ENCODE measurements at places on chromosomes 11 and 22.
A peak's percentile ranks its signal among the peaks of the same experiment; 100 is the strongest.

DNA sequence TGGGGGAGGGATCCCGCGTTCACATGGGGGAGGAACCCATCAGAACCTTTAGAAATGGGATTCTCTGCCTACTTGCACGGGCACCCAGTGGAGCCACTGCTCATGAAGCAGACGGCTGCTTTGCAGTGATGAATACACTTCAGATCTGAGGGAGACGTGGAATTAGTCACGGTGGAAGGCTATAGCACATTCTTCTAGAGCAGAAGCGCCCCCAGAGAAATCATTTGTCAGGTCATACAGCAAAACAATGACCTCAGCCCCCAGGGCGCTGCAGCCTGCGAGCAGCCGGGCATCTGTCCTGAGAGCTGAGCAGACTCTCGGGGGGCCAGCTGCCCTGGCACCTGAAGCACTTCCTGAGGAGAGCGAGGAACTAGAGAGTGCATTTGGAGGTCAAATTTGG, 12.7 kb downstream of the TP53AIP1 start:
- no peak for DNase-seq

DNA sequence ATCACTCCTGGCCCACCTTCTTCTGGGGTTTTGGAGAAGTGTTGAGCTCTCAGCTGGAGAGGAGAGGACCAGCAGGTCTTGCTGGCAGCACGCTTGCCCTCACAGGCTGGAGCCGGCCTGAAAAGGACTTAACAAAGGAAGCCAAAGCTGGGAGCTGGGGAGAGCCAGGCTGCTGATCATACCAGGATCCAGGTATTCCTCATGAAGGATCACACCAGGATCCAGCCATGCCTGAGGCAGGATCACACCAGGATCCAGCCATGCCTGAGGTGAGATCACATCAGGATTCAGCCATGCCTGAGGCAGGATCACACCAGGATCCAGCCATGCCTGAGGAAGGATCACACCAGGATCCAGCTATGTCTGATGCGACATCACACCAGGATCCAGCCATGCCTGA, 17.0 kb downstream of the MRGPRD start:
- DNase-seq = no peak

DNA sequence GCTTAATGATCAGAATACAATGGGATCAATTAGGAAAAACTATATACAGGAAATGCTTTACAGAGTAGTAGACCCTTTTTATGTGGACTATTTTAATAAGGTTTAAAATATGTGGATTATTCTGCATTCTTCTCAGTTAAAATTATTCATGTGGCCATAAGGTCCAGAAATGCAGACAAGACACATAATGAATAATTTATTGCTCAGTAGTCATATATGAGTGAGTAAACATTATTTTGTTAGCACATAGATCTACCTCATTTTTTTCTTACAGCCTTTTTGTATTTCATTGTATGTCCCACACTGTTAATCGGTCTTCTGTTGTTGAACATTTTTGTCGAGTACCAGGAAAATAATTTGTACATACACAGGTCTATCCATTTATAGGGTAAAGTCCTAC, 20.8 kb downstream of the MED17 start:
- no peak for DNase-seq

GRCh38 chr11:35937700-35938099, 6.2 kb upstream of the LDLRAD3 start:
- DNase-seq = no peak

DNA sequence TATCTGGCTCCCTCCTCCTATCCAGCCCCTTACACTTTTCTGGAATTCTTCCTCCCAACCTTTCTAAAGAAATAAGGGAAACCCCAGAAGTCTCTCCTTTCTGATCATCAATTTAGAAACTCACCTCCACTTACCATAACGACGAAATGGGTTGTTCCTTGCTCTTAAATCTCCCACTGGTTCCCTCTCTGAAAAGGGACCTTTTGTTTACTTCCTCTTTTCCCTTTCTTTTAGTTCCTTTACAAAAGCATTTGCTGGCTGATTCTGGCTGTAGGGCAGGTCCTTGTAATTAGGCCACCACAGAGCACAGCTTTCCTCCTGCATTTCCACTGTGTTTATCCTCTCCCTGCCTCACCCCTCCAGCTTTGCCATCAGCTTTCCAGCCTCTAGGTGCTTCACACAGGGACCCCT, 12.0 kb downstream of the JAML start:
- DNase-seq = no peak

- DNase-seq = peak; percentile 81
Measured at GRCh38 chr22:39954584-39955055, 5.6 kb upstream of the TMA7B start.

DNA sequence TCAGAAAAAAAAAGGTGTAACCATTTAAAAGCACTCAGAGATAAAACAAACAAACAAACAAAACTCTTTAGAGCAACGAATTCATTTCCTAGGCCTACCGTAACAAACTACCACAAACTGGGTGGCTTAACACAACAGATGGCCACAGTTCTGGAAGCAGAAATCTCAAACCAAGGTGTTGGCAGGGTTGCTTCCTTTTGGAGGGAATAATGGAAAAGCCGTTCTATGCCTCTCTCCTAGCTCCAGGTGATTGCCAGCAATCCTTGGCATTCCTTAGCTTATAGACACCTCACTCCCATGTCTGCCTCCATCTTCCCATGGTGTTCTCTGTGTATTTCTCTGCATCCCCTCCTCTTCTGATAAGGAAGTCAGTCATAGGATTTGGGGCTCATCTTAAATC, 200.4 kb downstream of the RAB38 start:
- DNase-seq = no peak

DNA sequence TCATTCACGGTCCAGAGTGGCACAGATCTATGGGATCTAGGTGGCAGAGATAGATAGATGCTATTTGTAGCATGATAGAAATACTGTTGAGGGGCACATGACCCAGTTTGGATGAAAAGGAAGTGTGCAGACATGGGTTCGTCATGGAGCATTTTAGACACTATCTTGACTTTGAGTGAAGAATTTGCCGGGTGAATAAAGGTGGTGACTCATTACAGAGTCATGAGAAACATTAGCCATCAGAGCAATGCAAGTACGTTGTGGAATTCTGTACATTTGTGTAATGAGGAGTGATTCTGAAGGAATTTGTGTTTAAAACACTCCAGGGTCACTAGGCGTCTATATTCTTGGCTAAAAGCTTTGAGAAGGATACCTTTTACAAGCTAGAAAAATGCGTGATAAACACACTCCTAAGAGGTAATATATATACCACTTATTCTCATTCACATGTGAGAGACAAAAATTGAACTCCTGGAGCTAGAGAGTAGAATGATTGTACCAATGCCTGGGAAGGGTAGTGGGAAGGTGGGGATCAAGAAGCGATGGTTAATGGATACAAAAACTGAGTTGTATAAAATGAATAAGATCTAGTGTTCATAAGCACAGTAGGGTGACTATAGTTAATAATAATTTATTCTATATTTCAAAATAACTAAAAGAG, 593.7 kb upstream of the LUZP2 start:
- DNase-seq = peak; percentile 91
